Hepatic stellate cell (primary cell): ENCODE measurements at places on chromosomes 16 and 17.

GRCh38 chr17:43848601-43849000, 1.6 kb downstream of the CD300LG start:
- no peak for DNase-seq

- no peak for DNase-seq
Measured at GRCh38 chr16:47386201-47386718, 74.6 kb downstream of the ITFG1 start.

GRCh38 chr17:76199469-76199868, 40.8 kb downstream of the RNF157 start:
- DNase-seq = no peak

DNA sequence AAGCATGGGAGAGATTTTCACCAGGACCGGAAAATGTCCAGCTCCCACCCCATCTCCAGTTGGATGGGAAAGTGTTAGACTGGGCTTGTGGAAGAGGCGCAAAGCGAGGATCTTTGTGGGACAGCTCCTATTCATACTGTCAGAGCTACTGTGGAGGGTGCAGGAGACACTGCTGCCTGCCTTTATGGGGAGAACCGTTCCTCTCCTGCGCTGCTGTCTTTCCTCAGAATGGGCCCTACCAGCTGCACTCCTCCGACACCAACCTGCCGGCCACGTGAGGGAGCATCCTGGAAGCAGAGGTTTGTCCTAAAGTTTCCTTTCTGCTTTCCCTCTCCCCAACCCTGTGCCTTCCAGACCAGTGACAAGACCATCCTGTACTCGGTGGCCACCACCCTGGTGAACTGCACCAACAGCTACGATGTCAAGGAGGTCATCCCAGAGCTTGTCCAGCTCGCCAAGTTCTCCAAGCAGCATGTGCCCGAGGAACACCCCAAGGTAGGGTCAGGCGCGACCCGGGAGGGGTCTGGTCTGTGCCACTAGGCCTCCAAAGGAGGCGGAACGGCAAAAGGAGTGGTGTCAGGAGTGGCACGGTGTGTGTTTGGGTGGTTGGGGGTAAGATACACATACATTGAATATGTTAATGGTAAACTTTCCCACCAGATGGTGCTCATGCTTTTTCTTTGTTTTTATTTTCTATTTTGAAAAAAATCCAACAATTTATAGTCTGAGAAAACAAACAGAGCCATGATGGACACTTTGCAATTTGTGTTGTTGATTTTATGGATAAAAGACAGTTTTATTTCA, 23.0 kb downstream of the SLC35G3 start:
- DNase-seq = peak; percentile 47

DNA sequence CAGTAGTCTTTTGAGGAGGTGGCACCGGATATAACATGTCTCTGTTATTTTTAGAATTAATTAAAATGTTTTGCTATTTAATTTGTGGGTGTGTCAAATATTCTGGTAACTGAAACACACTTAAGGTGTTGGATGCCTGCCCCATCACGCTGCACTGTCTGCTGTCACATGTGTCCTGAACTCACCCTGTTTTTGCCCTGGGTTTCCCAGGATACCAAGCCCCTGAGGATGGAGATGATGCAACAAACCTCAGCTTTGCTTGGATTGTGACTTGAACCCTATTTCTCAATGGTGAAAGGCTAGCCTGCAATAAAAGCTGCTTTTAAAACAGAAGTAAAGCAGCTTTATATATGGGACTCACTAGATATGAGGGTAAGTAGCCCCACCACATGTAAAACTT, 11.5 kb upstream of the DUSP14 start:
- DNase-seq = no peak

DNA sequence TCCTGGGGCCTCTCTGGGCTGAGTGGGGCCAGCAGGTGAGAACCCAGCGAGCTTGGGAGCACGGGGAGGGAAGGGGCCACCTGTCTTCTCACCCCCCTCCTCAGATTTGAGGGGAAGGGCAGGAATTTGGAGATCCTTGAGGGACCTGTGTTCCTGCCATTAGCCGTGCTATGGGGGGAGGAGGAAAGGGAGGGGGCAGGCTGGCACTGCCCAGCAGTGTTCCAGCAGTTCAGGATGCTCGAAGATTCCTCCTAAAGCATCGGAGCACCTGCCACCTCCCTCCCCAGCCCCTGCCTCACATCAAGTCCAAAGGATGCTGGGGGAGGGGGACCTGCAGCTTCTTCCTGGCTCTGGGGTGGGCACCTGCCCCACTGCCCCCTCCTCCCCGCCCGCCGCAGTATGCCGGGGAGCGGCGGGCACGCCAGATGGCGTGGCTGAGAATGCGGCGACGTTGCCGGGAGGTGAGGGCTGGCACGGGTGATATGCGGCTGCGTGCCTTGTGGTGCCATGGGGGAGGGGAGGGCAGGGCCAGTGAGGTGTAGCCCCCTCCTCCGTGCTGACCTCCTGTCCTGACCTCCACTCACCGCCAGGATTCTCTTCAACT, 4.7 kb upstream of the NEUROD2 start:
- DNase-seq = no peak

- DNase-seq = no peak
Measured at GRCh38 chr17:65235284-65235683, 98.1 kb downstream of the RGS9 start.

DNA sequence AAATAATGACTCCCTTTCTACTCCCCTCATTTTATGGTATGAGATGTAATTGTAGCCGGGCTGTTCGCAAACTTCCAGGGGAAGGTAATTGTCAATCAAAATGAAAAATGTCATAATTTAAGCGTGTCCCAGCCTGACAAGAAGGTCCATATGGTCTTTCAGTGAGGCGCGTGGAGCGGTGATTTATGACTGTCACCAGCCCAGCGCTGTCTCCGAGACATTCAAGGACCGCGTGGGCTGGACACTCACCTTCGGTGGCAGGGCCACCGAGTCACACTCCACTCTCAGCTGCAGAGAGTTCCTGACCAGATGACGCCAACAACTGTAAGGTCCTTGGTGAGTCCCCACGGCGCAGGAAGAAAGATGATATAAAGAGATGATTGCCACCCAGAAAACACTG, 157.7 kb upstream of the TNRC6C start:
- DNase-seq = no peak

GRCh38 chr17:30232824-30233427, 2.6 kb downstream of the SLC6A4 start:
- DNase-seq = no peak

GRCh38 chr17:7650509-7651096, at the start of gene ATP1B2:
Gene ATP1B2, plus strand, starts transcription at chr17:7650926. Its CDS starts 593 bp downstream, at chr17:7651519.
- peak; percentile 46 for DNase-seq

DNA sequence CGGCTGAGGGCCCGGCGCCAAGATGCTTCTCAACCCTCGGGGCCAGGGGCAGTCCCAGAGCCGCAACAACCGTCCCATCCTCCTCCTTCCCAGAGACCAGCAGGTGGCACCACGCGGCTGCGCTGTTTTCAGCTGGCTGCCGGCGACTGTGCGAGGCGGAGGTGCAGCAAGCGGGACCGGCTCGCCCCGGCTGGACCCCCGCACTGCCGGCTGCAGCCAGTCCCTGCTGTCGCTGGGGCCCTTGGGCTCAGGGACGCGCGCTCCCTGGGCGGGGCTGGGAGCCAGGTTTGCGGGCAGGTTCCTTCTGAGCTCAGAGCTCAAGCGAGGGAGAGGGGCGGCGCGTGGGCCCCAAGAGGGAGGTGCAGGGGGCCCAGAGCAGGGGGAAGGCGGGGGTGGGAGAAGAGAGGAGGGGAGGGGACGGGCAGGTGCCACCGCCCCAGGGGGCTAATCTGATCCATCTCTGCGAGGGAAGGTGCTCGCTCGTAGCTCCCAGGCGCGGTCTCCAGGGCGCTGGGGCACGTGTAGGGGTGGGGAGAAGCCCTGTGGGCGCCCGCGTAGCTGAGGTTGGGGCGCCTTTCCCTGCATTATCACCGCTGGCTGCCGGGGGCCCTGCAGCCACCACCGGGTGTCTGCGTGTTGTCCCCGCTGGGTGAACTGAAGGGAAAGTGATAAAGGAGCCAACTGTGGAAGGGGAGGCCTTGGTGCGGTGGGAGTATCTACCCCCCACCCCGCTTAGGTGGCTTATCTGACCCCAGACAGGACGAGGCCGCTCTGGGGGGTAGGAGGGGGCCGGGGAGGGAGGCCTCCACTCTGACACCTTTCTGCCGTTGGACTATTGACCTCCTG, 24.2 kb downstream of the STAT5A start:
- DNase-seq = peak; percentile 84

GRCh38 chr16:1036726-1037393, 35.7 kb upstream of the SSTR5 start:
- peak; percentile 45 for DNase-seq

DNA sequence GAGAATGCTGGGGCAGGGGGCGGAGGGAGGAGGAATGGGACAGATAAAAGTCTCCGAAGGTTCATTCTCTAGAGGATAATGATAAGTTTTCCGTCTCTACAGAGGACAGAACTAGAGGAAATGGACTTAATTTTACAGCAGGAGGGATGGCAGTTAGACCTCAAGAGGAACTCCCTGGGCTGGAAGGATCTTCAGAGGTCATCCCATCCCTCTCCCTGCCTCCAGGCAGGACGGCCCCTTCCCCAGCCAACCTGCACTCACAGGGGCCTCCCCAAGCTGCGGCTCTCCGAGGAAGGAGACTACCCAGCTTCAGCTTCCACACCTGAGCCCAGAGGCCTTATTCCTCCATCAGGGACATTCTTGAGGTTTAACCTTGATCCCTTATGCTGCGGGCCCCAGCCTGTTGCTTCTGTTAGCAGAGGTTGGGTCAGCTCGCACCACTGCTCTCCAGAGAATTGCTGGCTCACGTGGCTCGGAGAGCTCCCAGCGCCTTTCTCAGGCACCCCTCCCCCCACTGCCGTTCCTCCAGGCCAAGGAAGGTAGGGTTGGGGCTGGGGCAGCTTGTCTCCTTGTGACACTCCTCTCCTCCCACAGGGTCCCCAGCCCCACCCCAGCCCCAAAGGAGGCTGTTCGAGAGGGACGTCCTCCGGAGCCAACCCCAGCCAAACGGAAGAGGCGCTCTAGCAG, 8.5 kb downstream of the ELOB start:
- DNase-seq = no peak

DNA sequence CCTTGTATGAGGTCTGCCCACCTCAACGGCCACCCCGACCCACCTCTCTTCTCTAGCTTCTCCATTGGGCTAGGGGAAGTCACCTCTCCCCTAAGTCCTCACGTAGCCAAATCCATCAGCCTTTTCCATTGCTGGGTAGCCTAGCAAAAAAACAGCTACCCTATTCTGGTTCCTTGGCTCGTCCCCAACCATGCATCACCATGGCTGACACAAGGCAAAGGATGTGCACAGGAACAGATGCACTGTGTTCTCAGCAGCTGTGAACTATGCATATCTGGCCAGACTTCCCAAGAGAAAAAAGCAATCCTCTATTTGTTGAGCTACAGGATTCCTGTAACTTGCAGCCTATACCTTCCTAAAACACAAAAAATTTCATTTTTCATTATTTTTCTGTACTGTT, 22.0 kb upstream of the FLCN start:
- no peak for DNase-seq

GRCh38 chr17:4566785-4567184, 6.4 kb upstream of the GGT6 start:
- DNase-seq = peak; percentile 76

GRCh38 chr16:405548-406506, 4.1 kb downstream of the DECR2 start:
- DNase-seq = no peak

- no peak for DNase-seq
Measured at GRCh38 chr16:70465999-70466804, 11.8 kb downstream of the FCSK start.

DNA sequence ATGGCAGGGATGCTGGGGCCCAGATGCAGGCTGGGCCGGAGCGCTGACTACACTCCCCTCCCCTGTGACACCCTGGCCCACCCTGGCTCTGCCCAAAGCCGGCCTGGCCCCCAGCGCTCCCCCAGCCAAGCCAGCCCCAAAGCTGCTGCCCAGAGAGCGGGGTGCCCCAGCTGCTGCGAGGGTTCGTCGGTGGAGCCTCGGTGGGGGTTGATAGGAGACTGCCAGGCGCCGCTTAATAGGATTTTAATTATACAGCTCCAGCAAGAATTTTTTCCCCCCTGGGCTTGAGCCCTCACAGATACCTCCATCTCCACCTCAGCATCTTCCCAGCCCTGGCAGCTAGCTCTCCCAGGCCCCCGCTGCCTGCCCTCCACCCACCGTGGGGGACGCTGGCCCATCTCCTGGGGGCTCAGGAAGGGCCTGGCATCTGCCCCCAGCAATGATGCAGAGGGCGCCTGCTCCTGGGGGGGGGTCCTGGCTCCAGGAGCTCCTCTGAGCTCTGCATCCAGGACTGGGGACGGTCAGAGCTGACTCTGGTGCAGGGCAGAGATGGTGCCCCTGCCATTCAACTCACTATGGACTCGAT, 36.8 kb upstream of the DLX4 start:
- DNase-seq = no peak

DNA sequence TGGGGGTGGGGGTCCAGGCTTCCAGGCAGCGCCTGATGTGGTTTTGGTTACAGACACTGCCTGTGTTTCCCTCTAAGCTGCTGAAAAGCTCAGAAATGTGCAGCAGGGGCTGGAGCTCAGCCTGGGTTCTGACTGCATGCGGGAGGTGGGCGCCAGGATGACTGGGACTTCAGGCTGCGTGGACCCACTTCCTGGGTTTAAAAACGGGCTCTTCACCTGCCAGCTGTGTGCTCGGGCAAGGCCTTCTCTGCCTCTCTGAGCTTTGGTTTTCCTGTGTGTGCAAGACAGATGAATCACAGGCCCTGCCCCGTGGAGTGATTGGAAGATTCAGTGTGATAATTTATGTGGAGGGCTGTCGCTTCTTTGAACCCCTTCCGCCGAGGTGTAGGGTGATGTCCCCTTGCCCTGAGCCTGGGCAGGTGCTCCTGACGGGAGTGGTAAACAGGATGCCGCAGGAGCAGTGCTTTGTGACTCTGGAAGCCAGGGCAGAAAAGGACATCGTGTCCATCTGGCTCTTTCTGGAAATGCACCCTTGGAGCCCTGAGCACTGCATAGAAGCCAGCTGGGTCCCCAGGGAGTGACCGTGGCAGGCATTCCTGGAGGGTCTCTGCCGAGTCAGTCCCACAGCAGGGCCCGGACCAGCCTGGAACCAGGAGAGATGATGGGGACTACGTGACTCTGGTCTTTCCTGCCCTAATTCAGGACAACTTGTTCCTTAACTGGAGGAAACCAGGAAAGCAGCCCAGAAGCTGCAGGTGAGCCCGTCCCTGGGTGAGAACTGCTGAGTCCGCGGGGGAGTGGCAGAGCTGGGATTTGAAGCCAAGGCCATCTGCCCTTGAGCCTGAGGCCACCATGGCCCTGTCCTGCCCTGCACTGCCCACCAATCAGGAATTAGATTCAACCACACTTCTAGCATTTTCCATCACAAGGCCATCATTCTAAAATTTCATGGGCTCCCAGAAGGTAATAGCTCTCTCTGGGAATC, 28.5 kb upstream of the SLC7A5 start:
- DNase-seq = no peak

GRCh38 chr16:78993346-78993745, 607.2 kb downstream of the MAF start:
- no peak for DNase-seq

DNA sequence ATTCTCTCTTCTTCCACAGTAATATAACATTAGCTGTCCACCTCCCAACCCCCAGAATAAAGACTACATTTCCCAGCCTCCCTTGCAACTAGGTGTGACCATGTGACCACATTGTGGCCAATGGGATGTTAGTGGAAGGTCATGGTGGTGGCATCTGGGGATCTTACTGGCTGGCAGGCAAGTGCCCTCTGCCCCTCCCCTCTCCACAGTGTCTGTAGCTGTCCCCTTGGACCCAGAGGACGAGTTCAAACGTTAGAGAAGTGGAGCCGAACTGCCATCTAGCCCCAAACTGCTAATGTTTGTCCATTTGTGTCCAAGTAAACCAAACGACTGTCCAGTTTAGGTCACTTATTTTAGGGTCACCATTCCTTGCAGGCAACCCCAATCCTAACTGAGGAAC, 26.6 kb upstream of the KCNG4 start:
- peak; percentile 67 for DNase-seq
